NB4 (cell line): ENCODE measurements at places on chromosomes 12 and 14.

GRCh38 chr14:92108345-92109254 lies 2.2 kb upstream of the ATXN3 start:
- DNase-seq = peak; percentile 18

GRCh38 chr14:23245282-23245681 lies 7.5 kb downstream of the RNF212B start:
- no peak for DNase-seq

- DNase-seq = no peak
These were observed 16.4 kb downstream of the BBOF1 start for GRCh38 chr14:74035556-74035955.

DNA sequence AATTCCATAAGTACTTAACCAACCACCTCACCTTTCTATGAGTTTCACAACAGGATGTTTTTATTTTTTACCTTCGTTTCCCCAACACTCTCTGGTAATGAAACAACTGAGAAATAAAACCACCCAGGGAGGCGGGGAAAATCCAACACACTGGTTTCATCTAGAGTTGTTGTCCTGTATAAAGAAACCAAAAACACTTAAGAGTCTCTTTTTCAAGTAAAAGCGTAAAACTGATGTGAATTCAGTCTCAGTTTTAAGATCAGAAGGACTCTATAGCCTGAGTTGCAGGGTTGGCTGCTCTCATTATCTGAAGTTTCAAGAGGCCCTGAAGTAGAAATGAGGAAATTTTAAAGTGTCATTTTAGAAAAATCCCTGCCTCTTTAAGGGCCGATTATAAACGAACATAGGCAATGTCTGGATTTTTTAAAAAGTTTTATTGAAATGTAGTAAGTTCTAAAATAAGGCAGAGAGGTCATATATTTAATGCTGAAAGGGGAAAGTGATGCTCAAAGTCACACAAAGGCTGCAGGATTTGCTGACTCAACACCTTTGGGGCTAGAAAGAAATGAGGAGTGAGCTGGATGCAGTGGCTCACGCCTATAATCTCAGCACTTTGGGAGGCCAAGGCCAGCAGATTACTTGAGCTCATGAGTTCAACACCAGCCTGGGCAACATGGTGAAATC lies 27.2 kb downstream of the HIGD1C start:
- DNase-seq = no peak

GRCh38 chr12:6959058-6959804 lies 8.1 kb downstream of the PTPN6 start:
- peak; percentile 86 for DNase-seq

DNA sequence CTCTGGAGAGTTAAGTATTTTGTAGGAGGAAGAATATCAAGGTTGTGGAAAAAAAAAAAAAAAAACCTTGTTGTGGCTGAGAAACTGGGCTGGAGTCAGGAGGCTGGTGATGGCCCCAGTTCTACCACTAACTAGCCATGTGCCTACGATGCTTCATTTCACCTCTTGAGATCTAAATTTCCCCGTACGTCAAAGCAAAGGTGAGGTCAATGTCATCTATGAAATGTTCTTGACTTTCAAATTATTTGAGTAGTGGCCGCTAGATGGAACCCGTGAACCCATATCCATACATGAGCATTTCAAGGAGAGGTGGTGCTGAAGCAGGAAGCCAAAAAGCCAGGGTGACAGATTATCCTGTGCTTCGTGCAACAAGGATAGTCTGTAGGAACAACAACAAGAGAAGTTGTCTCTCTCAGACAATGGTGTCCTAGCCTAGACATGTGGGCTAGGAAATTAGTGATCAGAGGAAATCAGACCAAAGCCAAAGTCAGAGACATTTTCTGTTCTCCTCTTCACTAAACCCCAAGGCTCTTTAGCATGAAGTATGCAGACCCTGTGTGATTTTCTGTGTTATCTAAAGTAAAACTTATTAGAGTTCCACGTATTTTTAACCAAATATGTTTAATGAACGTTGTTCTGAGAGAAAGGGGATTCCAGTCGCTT lies 95.5 kb upstream of the ETV6 start:
- peak; percentile 81 for DNase-seq

DNA sequence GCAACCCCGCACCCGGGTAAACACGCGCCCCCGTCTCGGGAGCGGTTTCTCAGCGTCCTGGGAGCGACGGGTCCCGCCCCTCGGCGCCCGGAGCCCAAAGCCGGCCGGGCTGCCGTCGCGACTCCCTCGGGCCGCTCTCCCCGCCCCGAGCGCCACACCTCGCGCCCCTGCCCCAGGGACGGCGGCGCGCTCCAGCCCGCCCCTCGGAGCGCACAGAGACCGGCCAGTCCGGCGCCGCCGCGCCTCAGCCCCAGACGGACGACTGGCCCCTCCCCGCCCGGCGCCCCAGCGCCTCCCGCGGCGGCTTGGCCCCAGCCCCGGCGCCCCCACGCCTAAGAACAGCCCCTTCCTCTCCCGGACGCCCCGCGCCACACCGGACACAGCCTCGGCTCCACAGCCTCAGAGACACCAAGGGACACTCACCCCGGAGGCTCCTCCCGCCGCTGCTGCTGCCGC lies 411 bp downstream of the BTBD7 start:
- peak; percentile 83 for DNase-seq

DNA sequence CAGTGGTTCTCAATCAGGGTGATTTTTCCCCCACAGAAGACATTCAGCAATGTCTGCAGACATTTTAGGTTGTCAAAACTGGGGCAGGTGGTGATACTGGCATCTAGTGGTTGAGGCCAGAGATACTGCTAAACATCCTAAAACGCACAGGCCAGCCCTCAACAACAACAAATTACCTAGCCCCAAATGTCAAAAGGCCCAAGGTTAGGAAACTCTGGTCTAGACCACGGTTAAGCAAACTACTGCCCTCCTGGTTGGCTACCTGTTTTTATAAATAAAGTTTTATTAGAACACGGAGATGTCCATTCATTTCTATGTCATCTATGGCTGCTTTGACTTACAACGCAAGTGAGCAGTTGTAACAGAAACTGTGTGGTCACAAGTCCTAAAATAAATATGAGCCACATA lies 186.7 kb downstream of the EFCAB11 start:
- DNase-seq = peak; percentile 64

- DNase-seq = peak; percentile 20
These were observed 11.8 kb downstream of the FNTB start for GRCh38 chr14:64998455-64998931.

DNA sequence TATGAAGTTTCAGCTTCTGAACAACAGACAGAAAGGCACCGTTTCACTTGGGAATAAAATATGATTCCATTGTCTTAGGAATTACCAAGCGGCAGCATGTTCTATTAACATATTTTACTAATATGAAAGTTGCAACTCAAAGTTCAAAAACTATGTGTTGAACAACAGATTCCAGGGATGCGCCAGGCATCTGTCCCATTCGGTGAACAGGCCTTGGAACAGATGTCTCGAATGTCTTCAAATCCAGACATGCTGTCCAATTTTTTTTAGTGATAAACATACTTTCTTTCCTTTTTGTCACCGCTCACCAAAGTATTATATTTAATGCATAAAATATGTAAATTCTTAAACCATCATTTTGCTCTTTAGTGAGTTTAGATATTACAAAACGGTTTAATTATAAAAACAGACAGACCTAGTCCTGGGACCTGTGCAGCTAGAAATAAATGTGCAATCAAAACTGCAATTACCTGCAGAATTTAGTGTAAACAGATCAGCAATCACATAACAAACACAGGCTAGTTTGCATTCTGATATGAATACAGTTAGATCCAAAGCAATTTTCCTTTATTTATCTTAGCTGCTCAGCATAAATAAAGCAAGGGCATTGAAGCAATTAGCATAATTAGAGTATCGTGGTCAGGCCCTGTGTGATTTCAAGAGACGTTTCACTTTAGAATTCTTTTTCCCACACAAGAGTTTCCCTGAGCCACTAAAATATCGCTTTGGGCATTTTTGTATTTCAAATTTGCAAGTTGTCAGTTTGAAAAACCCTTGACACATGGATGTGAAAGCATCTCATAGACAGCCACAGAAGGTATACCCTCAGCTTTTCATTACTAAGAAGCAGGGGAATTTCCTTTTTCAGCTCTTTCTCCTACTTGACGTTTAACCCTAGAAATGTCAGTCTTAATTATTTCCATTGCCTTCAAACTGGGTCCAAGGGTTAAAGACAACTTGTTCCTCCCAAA lies 420.8 kb downstream of the EGLN3 start:
- DNase-seq = no peak

GRCh38 chr12:66500091-66500490 lies 178.8 kb downstream of the GRIP1 start:
- DNase-seq = no peak

DNA sequence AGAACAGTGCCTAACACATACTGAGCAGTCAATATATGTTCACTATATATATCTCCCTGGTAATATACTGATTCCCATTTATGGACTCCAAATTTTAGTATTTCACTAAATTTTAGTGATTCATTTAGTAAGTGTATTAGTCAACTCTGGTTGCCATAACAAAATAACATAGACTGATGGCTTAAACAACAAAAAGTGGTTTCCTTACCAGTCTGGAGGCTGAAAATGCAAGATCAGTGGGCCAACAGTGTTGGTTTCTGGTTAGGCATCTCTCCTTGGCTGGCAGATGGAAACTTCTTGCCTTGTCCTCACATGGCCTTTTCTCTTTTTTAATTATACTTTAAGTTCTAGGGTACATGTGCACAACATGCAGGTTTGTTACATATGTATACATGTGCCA lies 28.7 kb downstream of the SIX6 start:
- no peak for DNase-seq

DNA sequence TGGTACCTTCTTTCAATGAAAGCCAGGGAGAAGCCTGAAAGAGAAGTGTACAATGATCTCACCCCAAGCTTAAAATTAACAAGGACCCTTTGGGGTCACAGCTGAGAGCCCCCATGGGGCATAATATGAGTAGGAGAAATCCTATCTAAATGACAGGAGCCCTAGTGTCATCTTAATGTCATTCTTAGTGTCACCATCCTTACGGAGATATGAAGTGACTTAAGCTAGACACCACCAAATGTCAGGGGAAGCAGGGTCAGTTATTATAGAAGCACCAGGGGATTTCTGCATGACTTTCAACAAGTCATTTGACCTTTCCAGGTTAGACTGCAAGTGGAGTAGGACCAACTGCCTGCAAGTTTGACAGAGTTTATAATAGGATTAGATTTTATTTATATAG lies 28.9 kb upstream of the STON2 start:
- DNase-seq = no peak

- no peak for DNase-seq
These were observed 3.0 kb downstream of the SMIM10L1 start for GRCh38 chr12:11174022-11174421.

GRCh38 chr12:113276946-113277500 lies 55.8 kb downstream of the TPCN1 start:
- no peak for DNase-seq

- no peak for DNase-seq
These were observed 19.3 kb downstream of the HIP1R start for GRCh38 chr12:122854554-122854953.

DNA sequence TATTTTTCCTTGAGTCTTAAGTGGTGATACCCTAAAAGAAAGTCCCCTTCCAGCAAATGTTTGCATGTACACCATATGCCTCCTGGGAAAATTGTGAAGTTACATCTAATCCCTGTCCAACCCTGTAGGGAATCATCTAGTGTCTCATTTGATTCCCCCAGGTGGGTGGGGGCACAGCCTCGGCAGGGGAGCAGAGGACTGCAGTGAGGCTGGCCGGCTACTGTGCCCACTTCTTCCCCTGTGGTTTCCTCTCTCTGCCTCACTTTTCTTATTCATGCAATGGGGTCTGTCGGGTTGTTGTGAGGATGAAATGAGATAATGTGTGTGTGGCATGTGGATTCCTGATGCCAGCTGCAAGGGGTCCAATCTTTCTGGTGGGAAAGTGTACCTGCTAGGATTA lies 6.0 kb downstream of the PAPLN start:
- DNase-seq = no peak

- no peak for DNase-seq
These were observed 12.1 kb downstream of the TRMT61A start for GRCh38 chr14:103540821-103541708.

DNA sequence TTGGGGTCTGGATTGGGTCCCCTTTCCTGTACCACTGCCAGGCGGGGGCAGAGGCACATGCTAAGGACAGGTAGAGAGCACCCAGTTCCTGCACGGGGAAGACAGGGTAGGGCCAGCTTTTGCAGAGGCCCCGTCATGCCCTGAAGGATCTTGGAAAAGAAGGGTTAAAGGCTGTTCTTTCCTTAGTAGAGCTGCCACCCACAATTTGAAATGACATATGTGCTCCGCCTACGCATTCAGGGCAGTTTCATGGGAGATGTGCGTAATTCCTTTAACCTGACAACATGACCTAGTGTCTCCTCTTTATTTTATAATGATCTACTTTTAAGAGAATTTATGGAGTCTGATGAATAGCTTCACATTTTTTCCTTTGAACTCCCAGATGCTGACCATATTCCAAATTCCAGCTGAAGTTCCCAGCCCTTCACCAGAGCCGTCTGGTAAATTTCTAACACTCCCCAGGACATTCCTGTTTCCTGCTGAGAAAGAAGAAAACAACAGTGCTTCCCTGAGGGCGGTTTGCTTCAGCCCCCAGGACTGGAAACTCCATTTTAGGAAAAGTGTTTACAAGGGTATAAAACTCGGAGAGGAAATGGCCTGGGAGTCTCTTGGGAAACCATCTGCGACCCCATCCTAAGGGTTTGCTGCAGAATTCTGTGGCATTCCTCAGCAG lies 58.9 kb upstream of the PLEKHG3 start:
- no peak for DNase-seq

DNA sequence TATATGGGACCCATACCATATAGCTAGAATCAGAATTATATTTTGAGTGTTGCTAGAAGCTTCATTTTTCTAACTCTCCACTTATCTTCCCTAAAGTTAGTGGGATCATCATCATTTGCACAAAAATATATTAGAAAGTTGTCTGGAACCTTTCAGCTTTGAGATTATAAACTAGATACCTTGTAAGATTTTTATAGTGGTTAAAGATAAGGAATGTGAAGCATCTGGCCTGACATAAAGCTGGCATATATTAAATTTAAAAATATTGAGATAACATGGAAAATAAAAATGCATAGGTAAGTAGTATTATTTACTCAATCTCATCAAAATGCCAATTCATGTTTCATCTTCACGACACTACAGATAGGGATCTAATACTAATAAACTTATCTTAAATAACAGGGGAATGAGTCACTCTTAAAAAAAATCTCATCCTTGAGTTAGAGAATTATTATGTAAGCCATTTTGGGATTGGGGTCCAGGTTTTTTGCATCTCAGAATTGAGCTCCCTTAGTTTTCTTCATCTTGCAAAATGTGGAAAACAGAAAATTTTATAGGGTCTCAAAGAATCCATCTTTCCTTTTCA lies 318.5 kb downstream of the KCNC2 start:
- no peak for DNase-seq

- peak; percentile 25 for DNase-seq
These were observed 14.5 kb upstream of the PHC1 start for GRCh38 chr12:8899830-8900229.
